ENCODE measurements at places on chromosomes 5 and 9.

GRCh38 chr5:138606378-138607064 lies 31.3 kb upstream of the HSPA9 start:
- DNase-seq: no peak

DNA sequence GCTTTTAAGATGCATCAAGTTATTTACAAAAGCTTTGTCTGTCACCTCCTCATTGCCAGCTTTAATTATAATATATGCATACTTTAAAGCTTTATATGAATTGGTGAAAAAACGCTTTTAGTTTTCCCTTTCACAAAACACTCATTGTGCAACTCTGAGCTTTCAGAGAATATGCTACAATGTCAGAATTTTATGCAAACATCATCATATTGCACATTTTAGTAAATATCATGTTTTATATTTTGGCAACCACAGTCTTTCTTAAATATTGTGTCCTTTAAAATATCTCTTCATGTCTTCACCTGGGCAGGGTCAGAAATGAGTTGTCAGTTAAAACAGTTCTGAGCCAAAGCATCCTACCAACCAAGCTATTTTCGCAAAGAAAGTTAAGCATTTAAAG lies 601.1 kb upstream of the RORB start:
- DNase-seq: no peak

GRCh38 chr5:138918686-138919085 lies 43.6 kb upstream of the LRRTM2 start:
- no peak for DNase-seq

- DNase-seq: no peak
These were observed 10.0 kb downstream of the PLPPR1 start for GRCh38 chr9:101038488-101038887.

DNA sequence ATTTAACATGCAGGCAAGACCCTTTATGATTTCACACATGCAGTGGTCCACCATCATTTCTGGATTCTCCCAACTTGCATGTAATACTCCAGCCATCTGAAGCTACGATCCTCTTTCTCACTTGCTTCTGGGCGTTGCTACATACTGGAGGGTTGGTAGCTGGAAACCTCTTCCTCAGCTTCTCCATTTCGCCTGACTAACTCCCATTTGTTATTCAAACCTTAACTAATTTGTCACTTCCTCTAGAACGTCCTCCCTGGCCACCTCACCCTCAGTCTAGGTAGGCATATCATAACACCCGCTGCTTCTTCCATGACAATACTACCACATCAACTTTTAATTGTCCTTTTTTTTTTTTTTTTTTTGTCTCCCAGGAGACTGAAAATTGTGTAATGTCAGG lies 72.6 kb upstream of the EQTN start:
- DNase-seq: no peak

DNA sequence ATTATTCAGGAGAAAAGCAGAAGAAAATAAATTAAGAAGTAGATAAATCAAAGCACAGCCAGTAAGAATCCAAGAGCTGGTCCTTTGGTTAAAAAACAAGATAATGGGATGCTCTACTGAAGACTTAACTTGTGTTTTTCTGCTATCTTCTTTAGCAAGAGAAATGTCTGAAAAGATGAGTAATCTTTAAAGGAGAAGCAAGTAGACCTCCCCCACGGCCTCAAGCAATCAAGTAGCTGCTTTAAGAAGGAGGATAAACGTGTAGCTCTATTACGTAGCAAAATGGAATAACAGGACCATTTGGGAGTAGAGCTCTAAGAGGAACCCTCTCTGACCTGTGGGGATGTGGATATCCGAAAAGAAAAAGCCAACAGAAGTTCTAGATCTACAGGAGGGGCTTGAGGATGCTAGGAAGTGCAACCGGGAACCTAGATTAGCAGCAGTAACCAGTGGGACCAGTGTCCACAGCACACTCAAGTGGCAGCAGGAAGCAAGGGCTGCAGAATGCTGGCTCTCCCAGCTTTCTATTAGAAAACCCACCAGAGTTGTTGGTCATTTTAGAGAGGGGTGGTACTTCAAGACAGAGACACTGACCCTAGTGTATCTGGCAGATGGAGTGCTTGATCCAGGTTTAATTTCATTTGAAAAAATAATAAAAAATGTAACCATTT lies 185.4 kb downstream of the GABBR2 start:
- DNase-seq: no peak

- no peak for DNase-seq
These were observed 1.3 kb downstream of the AK1 start for GRCh38 chr9:127876026-127876763.

DNA sequence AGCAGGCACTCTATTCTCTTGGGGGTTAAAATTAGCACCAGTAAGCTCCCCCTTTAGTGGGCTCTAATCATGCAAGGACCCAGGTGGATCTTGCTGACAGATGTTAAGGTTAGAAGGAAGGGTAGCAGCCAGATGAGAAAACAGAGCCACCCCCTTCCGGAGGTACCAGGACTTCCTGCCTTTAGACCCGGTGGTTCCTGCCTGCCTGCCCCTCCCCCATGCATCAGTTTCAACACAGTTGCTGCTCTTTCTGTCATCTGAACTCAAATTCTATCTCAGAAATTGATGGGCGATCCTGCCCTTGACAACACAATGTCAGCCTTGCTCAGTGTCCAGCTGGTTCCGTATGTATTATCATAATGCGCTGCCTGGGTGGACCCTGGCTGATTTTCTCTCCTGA lies 287.3 kb downstream of the EBF1 start:
- peak; percentile 19 for DNase-seq

- no peak for DNase-seq
These were observed 498 bp downstream of the HAUS6 start for GRCh38 chr9:19102181-19102630.

GRCh38 chr5:180809403-180810209 lies 7.0 kb upstream of the MGAT1 start:
- peak; percentile 55 for DNase-seq

GRCh38 chr5:151212406-151212798 lies 11.5 kb downstream of the CCDC69 start:
- no peak for DNase-seq

All from stimulated activated CD4-positive, alpha-beta T cell treated with anti-CD3 and anti-CD28 coated beads, Interleukin-1b, Interleukin-23, amount 100 ng/mL, for 1 hour (primary cell).